ENCODE measurements at places on chromosomes 3 and 15.

DNA sequence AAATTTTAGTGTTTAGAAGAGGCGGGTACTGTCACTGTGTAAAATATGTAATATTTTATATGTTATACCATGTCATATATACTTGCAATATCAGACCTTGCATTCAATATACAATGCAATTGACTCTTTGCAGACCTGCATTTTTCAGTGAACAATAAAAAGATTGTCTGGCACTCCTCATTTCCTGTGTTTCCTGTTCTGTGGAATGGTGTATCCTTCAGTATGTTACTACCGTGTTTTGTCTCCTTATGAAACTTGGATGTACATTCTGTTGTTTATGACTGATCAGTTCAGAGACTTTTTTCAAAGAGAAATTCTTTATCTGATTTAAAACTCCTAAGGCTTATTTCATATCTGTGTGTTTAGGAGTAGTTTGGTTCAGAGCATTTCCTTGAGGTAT, 31.5 kb downstream of the APH1B start:
- DNase-seq, result no peak

- no peak for DNase-seq
Observed at GRCh38 chr3:131796558-131797198, 238.1 kb downstream of the CPNE4 start.

GRCh38 chr3:9897408-9898372, 5.0 kb upstream of the IL17RE start:
- DNase-seq, result no peak

DNA sequence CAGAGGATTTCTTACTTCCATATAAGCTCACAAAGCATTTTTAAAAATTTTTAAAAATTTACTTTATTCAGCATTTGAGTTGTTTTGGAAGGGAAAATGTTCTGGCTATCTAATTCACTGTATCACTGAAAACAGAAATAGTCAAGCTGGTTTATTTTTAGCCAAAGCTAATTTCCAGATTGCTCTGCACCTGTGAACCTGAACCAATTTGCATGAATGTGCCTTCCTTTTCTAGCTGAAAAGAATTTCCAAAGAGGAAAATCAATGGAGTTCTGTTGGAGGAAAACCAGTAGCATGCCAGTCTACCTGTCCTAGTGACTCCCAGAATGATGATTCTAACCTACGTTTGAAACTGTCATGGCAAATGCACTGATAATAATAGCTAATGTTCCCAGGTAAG, 134.2 kb upstream of the LIPC start:
- no peak for DNase-seq

GRCh38 chr15:80585544-80586018, 109.5 kb upstream of the ABHD17C start:
- no peak for DNase-seq

- DNase-seq, result no peak
Observed at GRCh38 chr15:59537403-59537802, 74.2 kb upstream of the GCNT3 start.

GRCh38 chr15:73353734-73354133, 15.0 kb downstream of the HCN4 start:
- DNase-seq, result no peak

GRCh38 chr3:142723665-142723967, 218 bp upstream of the TRPC1 start:
- no peak for DNase-seq

- DNase-seq, result no peak
Observed at GRCh38 chr15:95843241-95843910, 487.1 kb upstream of the NR2F2 start.

All from HEK293T (cell line).